Ascending aorta (tissue), 2 donors: ENCODE measurements at places on chromosomes 7 and 10.

- DNase-seq: no peak
Observed at GRCh38 chr7:84136809-84137208, 57.8 kb downstream of the SEMA3A start.

GRCh38 chr7:74289018-74289658 lies at the start of gene CLIP2:
CLIP2 (plus strand) TSS chr7:74289407; CDS start chr7:74317547, 28,140 bp downstream.
- no peak for DNase-seq

DNA sequence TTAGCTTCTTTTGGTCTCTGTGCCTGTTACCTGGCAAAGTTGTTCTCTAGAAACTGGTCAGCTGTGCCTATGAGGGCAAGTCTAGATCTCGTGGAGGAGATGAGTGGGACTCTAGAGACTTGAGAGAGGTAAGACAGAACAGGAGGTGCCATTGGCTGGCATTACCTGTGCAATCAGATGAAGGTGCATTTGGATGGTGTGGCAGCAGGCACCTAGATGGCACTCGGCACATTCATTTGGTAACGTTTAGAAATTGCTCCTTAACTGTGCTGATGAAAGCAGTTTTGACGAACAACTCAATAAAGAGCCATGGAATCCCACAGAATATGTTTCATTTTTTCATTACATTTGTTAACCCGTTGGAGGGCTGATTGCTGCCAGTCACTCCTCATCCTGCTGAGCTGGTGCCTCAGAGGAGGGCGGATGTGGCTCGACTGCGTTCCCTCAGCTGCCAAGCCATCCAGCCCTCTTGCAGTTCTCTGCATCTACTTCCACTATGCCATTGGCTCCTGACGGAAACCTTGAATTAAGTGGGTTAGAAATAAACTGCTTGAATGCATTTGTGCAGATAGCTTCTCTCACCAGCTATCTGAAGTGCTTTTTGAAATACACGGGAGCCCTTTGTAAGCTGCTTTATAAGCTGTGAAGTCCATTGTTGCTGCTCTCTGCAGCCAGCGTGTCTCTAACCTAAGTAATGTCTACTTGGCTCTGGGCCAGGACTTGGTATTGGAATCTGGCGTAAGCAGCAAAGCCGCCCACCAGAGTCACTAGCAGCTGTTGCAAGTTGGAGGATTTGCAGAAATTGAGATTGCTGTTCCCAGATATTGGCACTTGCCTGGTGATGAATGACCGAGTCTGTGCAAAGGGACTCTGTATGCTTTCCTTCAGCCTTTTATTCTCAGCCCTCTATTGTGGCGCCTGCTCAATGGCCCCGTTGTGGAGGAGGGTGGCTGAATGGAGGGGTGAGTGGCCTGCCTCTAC lies 87.4 kb downstream of the LRRC4 start:
- DNase-seq: no peak

DNA sequence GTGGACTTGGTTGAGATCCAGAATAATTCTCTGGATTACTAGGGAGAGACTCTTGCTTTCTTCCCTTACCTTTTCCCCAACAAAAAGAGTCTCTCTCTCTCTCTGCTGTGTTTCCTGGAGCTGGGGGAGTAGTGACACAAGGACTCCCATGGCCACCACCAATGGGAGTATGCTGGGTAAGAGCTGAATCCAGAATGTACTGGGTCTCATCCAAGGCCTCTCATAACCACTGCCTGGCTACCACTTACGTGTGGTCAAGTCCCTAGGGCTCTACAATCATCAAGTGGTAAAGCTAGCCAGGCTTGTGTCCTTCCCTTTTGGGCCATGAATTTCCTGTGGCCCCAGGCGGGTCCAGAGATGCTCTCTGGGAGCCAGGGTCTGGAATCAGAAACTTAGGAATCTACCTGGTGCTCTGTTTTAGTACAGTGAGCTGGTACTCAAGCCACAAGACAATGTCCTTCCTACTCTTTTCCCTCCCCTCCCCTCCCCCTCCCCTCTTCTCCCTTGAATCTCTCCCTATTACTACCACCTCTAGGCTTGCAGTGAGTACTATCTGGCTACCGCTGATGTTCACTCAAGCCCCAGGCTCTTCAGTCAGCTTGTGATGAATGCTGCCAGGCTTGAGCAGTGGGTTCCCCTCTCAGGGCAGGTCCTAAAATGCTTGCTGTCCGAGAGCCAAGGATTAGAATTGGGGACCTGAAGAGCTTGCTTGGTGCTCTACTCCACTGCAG lies 196.6 kb downstream of the BBS9 start:
- DNase-seq: no peak

- no peak for DNase-seq
Observed at GRCh38 chr10:130737186-130737585, 574.3 kb downstream of the TCERG1L start.

DNA sequence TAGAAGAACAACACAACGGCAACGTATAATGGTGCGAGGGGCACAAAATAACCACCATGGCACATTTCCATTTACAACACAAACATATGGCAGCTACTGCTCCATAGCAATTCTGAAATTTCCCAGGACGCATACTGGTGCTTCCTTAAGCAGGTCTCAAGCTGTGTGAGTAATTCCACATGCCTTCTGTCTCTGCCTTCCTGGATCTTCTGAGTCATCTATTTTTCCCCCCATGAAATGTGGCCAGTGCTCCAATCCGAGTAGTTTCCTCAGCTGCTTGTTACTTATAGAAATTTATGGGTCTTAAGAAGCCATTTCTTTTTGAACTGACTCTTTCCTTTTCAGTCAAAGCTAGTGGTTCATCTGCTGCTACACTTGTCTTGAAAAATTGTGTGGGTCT lies 256.6 kb upstream of the KLF6 start:
- DNase-seq: no peak

- DNase-seq: no peak
Observed at GRCh38 chr7:2530071-2530987, 10.8 kb downstream of the LFNG start.

DNA sequence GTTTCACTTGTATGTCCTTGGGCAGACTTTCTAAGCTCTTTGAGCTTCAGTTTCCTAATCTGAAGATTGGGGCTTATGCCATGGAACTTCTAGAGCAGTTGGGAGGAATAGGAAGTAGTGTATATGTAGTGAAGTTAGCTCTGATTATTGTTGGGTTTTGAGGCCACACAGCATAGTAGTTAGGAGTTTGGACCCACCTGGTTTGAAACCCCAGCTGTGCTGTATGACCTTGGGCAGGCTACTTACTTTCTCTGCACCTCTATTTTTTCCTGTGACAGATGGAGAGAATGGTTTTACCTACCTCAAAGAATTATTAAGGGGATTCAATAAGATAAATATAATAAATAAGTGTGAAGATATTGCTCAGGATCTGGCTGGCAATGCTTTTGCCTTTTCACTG lies 61.4 kb upstream of the ADRB1 start:
- DNase-seq: no peak
